ENCODE measurements at places on chromosomes 13 and 19.

DNA sequence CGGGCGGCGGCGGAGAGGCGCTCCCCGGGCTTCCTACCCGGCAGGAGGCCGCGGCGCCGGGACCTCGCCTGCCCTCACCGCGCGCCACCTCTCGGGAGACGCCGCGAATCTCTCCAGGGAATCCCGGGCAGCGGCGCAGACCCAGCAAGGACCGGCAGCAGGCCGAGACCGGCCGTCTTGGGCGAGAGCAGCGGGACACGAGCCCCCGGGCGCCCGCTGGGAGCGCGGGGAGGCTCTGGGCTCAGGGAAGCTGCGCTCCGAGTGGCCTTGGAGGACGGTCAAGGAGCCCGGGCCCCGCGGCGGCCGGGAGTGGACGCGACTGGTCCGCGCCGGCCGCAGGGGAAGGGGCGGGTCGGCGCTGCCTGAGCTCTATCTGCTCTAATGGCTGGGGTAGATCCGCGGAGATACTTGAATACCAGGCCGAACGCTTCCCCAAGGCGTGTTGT, 14.7 kb downstream of the CDX2 start:
- no peak for DNase-seq

GRCh38 chr13:108322206-108322824, 52.8 kb downstream of the TNFSF13B start:
- no peak for DNase-seq

DNA sequence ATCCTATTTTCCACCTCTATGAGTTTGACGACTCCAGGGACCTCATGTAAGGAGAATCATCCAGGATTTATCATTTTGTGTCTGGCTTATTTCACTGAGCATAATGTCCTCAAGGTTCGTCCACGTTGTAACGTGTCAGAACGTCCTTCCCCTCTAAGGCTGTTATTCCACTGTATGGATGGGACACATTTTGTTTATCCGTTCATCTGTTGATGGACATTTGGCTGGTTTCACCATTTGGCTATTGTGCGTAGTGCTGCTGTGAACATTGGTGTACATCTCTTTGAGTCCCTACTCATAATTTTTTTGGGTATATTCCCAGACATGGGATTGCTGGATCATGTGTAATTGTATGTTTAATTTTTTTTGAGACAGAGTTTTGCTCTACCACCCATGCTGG, 21.5 kb downstream of the CRTC1 start:
- DNase-seq: no peak

DNA sequence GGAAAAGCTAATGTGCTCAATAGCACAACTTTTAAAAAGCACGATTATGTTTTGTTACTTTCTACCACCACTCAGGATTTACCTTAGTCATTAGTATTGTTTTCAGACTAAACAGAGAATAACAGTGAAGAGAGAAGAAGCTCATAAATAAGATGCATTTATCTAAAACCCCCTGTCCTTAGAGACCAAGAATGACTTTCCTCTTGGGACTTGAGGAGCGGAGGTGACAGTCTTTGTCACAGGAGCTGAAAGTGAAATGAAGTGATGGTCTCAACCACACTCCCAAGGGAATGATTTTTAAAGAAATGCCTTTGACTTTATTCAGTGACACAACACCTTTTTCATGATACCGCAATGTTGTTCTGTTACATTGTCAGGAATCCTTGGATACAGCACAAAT, 190.6 kb upstream of the NBEA start:
- no peak for DNase-seq

- no peak for DNase-seq
Measured at GRCh38 chr13:64684685-64685431, 2545.3 kb downstream of the PCDH9 start.

- DNase-seq: no peak
Measured at GRCh38 chr13:109998684-109999533, 212.5 kb upstream of the IRS2 start.

DNA sequence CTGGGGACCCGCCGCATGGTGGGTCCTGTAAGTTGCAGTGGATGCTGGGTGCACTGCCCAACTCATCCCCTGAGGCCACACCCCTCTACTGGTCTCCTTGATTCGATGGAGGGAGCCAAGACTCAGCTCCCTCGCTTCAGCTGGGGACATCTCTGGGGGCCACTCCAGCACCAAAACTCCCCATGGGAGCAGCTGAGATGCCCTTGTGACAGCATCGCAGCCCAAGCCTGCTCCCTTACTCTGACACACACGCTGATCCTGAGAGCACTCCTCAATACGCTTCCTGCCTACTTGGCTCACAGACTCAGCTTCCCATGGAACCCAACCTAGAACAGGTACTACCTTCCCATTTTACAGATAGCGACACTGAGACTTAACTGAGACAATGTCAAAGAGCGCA, 56.2 kb downstream of the PEPD start:
- DNase-seq: no peak

- DNase-seq: no peak
Measured at GRCh38 chr13:77310161-77310560, 16.7 kb downstream of the MYCBP2 start.

DNA sequence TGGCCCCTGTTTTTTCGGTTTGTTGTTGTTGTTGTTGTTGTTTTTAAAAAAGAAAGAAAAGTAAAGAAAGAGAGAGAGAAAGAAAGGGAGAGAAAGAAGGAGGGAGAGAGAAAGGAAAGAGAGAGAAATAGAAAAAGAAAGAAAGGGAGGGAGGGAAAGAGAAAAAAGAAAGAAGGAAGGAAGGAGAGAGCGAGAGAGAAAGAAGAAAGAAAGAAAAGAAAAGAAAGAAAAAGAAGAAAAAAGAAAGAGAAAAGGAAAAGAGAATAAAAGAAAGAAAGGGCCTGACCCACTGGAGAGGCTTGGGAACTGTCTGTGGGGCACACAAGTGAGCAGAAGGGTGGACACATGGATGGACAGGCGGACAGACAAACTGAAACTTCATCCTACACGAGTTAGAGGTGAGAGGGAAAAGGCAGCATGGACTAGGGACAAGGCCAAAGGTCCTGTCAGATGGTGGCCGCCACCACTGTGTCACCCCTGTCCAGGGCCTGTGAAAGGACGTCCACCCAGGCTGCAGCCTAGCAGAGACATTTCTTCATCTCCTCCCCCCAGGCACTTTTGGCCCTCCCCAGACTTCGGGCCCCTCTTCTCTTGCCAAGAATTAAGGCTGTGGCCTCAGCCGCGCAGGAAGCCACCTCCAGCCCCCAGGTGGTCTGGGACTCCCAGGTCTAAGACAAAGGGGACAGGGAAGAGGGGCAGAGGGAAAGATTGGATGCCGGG, 9.1 kb upstream of the BCAM start:
- DNase-seq: no peak

- no peak for DNase-seq
Measured at GRCh38 chr19:58516246-58516836, 3.3 kb downstream of the ZBTB45 start.

GRCh38 chr13:29958476-29958875, 108.1 kb upstream of the UBL3 start:
- DNase-seq: no peak

DNA sequence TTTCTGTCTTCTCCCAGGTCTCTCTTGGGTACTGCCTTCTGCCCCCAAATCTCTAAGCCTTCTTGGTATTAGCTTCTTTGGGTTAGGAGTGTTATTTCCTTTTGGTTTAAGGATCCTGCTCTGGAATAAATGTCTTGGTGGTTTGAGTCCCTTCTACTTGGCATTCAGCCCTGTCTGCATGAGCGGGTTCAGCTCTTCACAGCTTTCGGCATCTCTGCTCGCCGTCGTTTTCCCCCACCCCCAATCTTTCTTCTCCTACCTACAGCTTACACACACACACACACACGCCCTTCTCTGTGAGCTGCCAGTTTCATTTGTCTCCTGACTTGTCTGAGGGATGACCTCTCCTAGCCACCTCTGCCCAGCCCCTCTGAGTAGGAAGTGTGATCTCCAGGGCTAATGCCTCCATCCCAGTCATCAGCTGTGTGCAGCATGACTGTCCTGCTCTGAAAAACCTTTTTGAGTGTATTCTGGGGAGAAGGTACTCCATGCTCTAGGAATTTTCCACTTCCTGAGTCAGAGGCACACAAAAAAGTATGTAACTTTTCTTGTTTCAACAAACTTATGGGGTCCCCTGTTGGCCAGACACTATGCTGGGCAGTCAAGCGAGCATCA, 4.7 kb downstream of the CNOT3 start:
- DNase-seq: no peak

- no peak for DNase-seq
Measured at GRCh38 chr19:7074705-7075282, 5.3 kb downstream of the ZNF557 start.

DNA sequence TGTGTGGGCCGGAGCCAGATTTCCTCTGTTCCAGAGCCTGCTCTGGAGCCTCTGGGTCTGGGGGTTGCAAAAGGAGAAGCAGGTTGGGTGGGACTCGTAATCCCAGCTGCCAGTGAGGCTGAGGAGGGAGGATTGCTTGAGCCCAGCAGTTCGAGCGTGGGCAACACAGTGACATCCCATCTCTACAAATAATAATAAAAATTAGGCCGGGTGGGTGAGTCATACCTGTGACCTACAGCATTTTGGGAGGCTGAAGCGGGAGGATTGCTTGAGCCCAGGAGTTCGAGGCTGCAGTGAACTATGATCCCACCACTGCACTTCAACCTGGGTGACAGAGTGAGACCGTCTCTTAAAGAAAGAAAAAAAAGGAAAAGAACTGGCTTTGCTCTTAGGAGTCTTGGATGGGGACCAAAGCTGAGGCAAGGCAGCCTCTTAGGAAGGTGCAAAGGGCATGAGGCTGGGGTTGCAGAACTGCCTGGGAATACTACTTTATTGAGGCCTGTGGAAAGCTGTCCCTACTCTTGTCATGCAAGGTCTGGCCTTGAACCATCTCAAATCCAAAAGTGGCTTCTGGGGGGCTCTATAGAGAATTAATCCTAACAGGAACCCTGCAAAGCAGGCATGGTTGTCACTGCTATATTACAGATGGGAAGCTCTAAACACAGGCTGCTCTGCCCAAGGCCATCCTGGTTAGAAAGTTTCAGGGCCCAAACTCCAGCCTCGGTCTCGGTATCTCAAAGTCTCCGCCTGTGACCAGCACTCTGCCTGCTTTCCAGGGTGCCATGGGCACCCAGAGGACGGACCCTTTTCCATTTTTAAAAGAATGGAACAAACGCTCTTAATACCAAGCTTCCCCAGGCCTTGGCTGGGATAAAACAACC, 880 bp upstream of the C19orf12 start:
- no peak for DNase-seq

GRCh38 chr13:99067159-99067985, 89.5 kb upstream of the DOCK9 start:
- DNase-seq: no peak

GRCh38 chr19:47035127-47036096, 13.0 kb downstream of the TMEM160 start:
- no peak for DNase-seq

DNA sequence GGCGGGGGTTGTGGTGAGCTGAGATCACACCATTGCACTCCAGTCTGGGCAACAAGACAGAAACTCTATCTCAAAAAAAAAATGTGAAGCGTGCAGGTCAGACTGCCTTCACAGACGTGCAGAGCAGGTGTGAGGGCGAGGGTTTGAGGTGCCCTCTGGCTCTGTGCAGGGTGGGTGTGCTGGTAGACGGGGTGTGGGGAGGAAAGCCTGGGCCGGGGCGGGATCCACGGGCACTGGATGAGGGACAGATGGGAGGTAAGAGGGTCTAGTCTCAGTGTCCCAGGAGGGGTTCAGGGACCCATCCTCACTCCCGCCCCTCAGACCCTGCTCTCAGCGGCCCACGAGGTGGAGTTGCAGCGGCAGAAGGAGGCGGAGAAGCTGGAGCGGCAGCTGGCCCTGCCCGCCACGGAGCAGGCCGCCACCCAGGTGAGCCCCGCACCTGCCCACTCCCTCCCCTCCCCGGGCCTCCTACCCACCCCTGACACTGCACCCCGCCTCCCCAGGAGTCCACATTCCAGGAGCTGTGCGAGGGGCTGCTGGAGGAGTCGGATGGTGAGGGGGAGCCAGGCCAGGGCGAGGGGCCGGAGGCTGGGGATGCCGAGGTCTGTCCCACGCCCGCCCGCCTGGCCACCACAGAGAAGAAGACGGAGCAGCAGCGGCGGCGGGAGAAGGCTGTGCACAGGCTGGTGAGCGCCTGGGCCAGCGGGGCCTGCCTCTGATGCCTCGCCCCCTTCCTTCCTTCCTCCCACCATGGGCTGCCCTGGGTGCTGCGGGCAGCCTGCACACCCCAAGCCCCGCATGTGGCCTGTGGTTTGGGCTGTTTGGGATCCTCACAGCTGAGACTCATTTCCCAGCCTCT, 9.1 kb downstream of the NOP53 start:
- no peak for DNase-seq

GRCh38 chr19:6108721-6109633, 1.3 kb downstream of the RFX2 start:
- no peak for DNase-seq

DNA sequence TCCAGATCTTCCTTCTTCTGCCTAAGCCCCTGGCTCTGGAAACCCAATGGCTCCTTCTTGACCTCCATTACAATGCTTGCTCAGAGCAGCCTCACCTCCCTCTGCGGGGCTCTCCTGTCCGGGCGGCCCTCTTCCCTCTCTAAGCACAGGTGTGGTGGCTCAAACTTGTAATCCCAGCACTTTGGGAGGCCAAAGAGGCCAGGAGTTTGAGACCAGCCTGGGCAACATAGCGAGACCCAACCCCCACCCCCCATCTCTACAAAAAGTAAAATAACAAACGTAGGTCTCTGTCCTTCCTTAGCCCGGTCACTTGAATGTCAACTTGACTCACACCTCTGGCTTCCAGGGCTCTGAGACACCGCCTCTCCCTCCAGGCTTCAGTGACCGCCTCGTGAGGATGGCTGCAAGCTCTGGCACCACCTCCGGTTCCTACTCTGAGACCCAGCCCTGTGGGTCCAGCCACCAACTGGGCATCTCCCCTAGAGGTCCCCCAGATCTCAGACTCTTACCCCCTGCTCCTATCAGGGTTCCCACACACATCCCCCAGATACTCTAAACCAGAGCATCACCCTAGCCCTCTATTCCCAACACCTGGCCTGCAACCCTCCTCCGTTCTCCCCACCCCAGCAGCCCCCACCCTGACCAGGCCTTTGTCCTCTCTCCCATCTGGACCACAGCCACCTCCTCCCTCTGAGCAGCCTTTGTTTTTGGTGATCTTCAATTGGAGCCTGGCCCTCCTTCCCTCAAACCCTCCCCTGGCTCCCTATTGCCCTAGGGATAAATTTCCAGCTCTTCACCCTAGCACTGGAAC, 4.7 kb upstream of the TLE2 start:
- no peak for DNase-seq

DNA sequence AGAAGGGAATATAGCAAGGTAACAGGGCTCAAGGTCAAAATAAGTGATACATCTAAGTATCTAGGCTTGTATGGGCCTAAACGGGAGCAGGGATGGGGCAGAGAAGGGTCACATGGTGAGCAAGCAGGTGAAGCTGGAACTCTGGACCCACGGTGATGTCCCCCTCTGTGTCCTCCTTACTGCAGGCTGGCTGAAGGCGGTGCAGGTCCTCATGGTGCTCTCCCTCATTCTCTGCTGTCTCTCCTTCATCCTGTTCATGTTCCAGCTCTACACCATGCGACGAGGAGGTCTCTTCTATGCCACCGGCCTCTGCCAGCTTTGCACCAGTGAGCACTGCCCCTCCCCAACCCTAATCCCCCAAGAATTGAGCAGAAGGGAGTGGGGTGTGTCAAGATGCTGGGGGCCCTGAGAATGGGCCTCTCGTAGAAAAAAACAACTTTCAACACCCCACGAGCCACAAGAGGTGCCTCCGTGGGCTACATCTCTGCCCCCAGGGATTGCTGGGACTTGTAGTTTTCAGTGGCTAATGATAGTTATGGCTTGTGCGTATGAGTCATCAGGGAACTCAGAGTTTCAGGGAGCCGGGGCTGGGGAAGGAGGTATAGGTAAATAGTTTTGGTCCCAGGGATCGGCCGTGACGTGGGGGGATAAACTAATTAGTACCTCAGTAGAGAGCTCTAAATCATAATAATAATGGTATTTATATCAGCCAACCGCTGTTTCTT, 4.0 kb downstream of the EMP3 start:
- no peak for DNase-seq

All from NCI-H2081 treated with DMSO at 0.1 percent for 48 hours (cell line).